ENCODE measurements at places on chromosomes 16 and 17.

- DNase-seq = no peak
Observed at GRCh38 chr16:8026450-8026849, 563.9 kb downstream of the TMEM114 start.

DNA sequence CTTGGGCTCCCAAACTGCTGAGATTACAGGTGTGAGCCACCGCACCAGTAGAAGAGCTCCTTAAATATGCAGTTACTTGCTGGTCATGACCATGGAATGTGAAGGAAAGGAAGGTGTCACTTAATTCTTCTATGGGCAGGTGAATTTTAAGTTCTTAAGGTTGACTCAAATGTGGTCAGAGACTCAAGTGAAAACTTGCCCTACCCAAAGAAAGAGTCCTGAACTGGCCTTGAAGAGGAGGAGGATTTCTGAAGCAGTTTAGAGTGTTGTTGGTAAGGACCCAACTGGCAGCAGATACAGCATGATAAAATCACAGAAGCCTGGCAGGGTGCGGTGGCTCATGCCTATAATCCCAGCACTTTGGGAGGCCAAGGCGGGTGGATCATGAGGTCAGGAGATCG is 29.4 kb downstream of the CHD9 start:
- no peak for DNase-seq

DNA sequence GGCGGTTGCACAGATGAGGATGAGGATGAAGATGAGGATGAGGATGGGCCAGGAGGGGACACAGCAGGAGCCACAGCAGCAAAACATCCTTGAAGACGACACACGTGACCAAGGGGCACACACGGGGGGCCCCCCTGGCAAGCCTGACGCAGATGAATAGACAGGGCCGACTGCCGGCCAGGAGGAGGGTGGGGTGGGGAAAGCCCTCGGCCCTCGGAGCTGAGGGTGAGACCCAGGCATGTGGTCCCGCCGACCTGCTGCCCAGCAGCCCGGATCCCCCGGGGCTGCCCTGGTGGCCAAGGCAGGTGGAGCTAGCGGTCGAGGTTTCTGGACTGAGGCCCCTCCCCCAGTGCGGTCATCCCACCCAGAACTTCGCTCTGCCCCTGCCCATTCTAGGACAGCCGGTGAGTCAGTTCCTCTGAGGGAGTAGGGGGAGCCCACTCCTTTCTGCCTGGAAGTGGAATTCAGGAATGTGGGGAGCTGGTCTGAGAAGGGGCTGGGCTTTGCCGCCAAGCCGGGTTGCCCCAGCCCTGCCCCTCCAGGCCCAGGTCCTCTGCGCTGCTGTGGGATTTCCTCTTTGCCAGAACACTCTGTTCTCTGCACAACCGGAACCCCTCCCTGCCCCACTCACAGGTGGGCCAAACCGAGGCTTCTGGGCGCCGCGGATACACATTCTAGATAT is 9.9 kb downstream of the CYGB start:
- DNase-seq = peak; percentile 23

GRCh38 chr17:48153691-48154358 is 46.3 kb downstream of the SNX11 start:
- no peak for DNase-seq

DNA sequence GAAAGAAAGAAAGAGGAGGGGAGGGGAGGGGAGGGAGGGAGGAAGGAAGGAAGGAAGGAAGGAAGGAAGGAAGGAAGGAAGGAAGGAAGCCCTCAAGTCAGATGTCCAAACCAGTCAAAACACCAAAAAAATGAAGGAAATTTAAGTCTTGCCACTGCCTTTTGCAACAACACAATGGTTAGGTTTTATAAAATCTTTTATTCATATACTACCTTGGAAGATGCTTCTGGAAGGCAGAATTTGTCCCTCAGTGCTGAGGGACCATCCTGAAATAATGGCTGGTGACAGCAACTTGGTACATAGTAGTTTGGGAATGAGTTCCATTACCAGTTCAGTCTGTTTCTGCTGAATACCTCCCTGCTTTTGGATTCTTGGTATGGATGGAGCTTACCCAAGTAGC is 7.9 kb downstream of the APOH start:
- DNase-seq = no peak

DNA sequence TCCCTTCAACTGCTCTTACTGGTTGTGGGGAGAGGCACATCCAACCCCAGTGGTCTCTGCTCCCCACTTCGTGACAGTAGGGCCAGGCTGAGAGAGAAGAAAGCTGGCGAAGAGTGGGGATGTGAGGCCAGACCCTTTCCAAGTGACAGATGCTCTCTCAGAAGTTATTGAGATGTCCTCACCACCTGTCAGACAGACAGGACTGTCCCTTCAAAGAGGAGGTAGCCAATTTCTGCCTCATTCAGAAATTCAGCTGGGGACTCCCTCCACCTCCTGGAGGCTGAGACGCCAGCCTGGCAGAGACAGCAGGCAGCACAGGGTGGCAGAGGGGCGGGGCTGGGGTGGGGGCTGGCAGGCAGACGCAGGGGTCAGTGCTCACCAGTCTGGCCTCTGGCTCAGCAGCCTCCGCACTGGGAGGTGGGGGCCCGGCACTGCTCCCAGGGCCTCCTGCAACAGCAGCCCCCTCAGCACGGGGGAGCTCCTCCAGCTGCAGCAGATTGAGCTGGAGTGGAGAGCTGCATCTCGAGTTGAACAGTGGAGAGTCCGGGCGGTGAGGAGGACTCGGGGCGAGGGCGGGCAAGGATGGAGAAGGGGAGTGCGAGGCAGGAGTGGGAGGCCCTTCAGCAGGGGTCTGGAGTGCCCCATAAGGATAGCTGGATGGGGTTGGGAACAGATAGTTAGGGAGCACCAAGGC is 9.2 kb downstream of the PER1 start:
- DNase-seq = no peak

- peak; percentile 43 for DNase-seq
Observed at GRCh38 chr16:85028685-85029407, 1.3 kb downstream of the KIAA0513 start.

GRCh38 chr17:73718362-73718761 is 74.1 kb upstream of the SDK2 start:
- no peak for DNase-seq

DNA sequence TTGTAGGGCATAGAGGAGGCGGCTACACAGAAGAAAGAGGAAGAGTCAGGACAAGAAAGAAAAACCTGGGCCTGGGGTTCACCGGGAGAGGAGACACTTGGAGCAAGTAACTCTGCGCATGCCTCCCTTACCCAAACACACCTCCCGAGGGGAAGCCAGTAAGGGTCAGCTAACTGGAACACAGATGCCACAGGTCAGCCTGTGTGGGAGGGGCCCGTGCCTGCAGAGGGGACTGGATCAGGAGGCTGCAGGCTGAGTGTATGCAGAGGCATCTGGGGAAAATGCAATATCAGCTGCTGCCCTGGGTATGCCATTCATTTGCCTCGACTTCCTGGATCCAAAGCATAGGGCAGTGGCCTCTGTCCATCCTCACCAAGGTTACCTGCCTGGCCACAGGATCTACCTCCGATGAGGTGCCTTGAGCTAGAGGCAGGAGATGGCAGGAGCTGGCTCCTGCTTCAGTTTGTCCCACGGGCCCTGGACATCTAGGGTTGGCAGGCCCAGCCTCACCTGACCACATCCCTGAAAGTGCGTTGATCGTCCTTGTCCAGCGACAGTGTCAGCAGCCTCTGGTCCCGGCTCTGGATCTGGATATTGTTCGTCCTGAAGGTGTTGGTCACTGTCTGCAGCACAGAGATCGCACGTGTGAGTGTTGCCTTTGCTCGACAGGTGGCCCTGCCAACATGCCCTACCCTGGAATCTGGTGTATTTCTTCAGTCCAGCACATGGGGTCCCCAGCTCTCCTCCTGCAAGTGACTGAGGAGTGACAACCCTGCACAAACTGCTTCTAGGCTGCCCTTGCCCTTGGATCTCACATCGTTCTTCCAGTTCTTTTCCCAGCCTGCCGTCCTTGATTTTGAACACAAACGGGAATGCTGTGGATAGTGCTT is 4.6 kb upstream of the MFSD6L start:
- no peak for DNase-seq

- DNase-seq = no peak
Observed at GRCh38 chr16:4205971-4206370, 35.9 kb downstream of the SRL start.

Measured in stimulated activated CD8-positive, alpha-beta memory T cell treated with anti-CD3 and anti-CD28 coated beads, Interleukin-7, amount 100 ng/mL, for 1 hour (primary cell).